CD4-positive, alpha-beta T cell treated with Interleukin-15 for 4 hours (primary cell): ENCODE measurements at places on chromosomes 5 and 9.

- no peak for DNase-seq
Measured at GRCh38 chr5:132102944-132103331, 29.3 kb downstream of the CSF2 start.

DNA sequence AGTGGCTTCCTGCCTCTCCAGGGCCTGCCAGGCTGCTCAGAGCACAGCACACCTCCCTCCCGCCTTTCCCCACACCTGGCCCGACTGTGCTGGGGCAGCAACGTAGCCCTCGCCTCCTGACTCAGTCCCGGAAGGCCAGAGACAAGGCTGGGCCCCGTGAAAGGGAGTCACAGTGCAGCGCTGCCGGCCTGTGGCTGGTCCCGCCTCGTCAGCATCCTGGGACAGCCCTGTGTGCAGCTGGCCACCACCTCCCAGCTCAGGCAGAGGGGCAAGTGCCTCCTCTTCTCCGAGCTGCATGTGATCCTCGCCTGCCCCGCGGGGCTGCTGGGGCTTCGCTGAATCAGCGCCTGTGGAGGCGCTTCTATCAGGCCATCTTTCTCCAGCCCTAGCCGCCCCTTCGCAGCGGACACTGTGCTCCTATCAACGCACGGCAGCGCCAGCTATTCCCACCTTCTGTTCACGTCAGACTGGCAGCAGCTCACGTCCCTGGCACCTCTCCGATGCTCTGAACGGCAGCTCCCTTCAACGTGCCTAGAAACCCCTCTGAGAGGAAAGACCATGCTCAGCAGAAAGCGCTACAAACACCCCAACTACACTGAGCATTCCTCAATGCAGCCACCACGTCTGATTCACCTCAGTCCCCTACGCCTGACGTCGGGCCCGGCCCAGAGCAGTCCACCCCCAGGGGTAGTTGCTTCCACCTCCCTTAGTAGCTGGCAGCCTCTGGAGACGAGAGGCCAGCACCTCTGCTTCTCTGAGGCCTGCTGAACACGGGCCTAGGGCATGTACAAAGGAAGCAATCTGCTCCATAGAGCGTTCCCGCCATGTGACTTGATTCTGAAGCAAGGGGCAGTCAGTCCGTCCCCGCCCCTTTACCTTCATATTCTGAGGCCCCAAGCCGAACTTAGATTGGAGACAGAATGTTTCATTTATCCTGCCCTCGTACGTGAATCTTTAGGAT, 78.8 kb downstream of the GPR21 start:
- DNase-seq = no peak

DNA sequence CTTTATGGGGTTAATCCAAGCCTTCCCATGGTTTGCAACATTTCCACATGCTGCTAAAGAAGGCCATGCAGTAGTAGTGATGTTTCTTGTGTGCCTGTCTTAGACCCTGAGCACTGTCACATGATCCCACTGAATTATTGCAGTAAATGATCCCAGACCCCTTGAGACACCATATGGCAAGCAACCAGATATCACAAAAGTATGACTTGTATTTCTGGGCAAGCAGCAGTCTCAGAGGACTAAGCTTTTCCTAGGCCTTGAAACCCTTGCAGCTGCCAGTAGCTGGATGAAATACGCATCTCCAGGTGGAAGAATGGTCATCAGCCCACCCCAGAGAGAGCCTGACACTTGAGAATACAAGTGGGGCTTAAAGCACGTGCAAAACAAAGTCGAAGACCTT, 41.8 kb downstream of the CDO1 start:
- no peak for DNase-seq

DNA sequence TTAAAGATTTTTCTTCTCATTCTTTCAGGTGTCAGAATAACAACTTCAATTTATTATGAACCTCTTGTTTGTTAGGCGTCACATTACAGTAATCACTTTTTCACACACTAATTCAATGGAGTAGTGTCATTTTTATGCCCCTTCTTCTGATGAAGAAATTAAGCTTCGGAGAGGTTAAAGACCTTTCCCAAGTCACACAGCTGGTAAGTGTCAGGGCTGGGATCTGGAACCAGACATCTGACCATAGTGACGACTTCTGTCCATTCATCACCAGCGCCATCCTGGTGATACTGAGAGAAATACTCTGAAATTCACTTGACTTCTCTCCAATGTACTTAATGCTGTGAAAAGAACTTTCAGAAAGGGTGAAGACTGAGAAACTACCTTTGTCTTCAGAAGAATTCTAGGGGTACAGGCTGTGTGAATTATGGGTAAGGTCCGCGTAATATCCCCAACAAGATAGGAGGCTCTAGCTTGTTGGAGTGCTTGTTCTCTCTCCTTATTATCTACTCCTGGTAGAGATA, 173.8 kb downstream of the GAS1 start:
- no peak for DNase-seq

- DNase-seq = no peak
Measured at GRCh38 chr9:97840521-97840920, 12.5 kb upstream of the FOXE1 start.

DNA sequence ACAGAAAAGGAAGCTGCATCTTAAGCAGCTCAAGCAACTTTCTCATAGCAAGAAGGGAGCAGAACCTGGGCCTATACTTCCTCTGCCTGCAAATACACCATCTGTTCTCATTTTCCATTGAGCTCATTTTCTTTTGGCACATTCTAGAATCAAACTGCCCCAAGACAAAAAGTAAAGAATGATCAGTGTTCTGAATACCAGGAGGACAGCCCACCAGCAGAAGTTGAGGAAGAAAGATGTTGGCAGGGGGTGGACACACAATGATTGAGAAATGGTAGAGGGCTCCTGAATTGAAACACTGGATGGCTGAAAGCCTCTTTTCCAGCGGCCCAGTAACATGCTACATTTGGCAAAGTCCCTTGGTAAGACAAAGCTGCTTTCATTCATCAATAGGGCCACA, 171.8 kb downstream of the MED10 start:
- no peak for DNase-seq

DNA sequence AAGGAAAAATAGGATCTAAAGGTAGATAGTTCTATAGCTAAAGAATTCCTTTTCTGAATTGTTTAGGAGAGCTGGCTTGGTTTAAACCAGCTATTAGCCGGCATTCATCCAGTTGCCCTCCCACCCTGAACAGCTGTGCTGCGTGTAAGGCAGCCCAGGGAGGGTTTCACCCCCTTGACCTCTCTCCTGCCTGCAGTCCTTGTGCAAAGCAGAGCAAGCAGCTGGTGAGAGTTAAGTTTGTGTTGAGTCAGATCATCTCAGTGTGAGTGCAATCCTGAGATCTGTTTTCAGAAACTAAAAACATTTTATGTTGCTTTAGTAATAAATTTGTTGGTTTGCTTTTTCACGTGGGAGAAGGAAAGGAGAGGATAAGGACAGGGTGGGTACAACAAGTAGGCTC, 13.0 kb downstream of the SLC25A25 start:
- DNase-seq = no peak

DNA sequence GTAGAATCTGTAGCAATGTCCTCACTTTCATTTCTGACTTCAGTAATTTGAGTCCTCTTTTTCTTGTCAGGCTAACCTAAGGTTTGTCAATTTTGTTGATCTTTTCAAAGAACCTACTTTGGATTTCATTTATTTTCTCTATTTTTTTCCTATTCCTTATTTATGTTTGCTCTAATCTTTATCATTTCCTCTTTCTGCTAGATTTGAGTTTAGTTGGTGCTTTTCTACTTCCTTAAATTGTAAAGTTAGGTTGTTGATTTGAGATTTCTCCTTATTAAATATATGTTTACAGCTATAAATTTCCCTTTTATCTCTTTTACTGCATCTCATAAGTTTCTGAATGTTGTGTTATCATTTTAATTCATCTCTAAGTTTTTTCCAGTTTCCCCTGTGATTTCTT, 75.1 kb upstream of the FAM120A start:
- DNase-seq = no peak

- peak; percentile 20 for DNase-seq
Measured at GRCh38 chr5:174793684-174794328, 69.4 kb downstream of the MSX2 start.

- no peak for DNase-seq
Measured at GRCh38 chr5:55991768-55992486, 2.8 kb downstream of the IL6ST start.

GRCh38 chr9:6758248-6758497, 400 bp downstream of the KDM4C start:
- DNase-seq = no peak

DNA sequence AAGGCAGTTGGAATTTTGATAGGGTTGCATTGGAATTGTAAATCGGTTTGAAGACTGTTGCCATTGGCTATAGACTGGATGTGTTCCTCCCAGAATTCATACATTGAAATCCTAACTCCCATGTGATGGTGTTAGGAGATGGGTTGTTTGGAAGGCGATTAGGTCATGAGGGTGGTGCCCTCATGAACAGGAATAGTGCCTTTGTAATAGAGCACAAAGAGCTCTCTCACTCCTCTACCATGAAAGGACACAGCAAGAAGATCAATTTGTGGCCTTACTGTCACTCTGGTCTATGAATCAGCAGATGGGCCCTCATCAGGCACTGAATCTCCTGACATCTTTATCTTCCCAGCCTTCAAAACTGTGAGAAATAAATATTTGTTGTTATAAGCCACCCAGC, 133.2 kb downstream of the PARP8 start:
- no peak for DNase-seq

DNA sequence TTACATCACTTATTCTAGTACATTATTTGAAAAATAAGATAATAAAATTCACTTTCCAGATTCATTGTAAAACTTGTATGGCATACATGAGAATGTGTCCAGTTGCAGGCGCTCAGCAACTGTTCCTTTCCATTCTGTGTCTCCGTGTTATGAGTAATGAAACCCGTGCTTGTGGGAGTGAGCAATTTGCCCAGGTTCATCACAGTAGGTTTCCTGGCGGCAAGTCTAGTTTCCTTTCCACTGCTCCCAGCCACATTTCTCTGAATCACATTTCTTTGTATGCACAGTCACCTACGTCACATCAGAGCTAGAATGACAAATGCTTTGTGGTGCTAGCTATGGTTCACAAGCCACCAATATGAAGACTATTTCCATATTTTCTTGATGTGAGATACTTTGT, 39.9 kb downstream of the MOCS2 start:
- DNase-seq = peak; percentile 38

- DNase-seq = no peak
Measured at GRCh38 chr5:124856726-124857125, 110.3 kb upstream of the ZNF608 start.

GRCh38 chr9:21825637-21826036, 23.2 kb downstream of the MTAP start:
- no peak for DNase-seq

- DNase-seq = no peak
Measured at GRCh38 chr9:81822301-81822865, 105.8 kb upstream of the SPATA31D4 start.

GRCh38 chr9:112200711-112201110, 25.6 kb upstream of the SUSD1 start:
- DNase-seq = no peak

DNA sequence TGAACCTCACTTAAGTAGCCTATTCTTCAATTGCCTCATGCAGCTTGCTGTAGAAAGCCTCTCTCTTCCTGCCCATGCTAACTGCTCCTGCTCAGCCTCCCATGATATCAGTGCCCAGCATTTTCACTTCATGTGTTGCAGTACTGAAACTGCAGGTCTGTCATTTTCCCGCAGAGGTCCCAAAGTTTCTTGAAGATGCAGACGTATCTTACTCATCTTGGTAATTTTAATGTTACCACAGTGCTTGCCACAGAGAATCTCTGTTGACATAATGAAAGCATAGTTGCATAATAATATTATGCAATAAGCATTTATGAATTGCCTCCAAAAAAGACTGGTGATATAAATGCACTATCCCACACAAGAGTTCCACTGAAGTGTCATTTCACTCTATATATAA, 561.1 kb upstream of the DAP start:
- DNase-seq = peak; percentile 1
